Activated naive CD4-positive, alpha-beta T cell (primary cell): ENCODE measurements at places on chromosomes 12 and 14.

- no peak for DNase-seq
These were observed 349.5 kb downstream of the GRIN2B start for GRCh38 chr12:13631873-13632272.

DNA sequence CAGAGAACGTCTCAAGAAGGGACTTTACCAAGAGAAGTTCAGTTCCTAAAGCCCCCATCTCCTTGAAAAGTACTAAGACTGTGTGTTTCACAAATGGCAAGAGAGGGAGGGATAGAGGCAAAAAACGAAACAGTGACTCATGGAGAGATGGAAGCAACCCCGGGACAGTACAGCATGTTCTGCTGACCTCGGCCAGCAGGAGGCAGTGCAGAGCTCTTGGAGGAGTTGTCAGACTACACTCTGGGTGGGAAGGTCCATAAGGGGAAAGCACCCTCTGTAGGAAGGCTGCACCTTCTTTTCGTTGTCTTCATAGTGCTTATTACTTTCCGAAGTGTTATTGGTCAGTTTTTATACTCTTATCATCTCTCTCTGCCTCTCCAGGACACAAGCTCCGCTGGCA, 525.2 kb upstream of the CCDC196 start:
- DNase-seq: peak; percentile 22

- DNase-seq: no peak
These were observed 11.1 kb upstream of the INF2 start for GRCh38 chr14:104678346-104678745.

GRCh38 chr14:94768521-94769390, 1.2 kb downstream of the GSC start:
- no peak for DNase-seq

DNA sequence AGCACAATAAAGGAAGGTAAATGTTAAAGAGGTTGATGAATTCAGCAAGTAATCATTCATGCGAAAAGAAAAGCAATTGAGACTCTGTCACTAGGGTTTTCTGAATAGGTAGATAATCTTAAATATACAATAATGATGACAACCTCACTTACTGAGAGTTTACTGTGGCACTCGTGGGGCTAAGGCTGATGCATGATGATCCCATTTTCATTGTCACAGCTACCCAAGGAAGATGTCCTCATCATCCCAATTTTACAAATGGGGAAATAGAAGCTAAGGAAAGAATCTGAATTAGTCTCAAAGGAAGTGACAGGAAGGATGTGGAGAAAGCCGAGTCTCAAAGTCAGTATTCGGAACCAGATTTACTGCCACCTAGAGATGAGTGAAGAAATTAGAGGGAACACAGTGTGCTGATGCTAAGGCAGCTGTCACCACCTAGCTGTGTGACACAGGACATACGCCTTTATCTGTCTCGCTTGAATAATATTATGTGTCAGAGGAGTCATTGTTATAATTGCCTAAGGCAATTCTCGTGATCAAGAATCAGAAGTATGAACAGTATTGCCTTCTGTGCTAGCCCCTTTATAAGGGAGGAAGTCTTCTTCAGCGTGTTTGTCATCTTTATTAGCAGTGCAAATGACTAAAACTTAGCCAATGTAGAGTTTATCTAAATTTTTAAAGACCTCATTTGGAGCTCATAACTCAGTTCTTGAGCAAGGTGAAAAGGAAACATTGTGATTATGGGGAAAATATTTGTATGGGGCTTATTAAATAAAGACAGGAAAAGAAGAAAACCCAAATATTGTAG, 63.2 kb downstream of the ERGIC2 start:
- peak; percentile 1 for DNase-seq

DNA sequence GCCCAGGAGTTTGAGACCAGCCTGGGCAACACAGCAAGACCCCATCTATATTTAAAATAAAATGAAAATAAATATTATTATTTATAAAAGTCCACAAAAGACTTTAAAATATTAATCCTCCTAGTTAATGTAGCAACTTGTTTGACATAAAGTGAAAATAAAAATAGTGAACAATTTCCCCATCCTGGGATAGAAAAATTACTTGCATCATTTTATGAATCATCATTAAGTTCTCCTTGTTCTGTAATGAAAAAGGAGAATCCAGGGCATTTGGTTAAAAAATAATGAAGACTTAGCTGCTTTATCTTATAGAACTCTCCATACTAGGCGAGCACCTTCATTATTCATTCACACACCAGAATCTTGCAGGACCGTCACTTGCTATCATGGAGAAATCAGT, 66.1 kb downstream of the ELK3 start:
- no peak for DNase-seq

DNA sequence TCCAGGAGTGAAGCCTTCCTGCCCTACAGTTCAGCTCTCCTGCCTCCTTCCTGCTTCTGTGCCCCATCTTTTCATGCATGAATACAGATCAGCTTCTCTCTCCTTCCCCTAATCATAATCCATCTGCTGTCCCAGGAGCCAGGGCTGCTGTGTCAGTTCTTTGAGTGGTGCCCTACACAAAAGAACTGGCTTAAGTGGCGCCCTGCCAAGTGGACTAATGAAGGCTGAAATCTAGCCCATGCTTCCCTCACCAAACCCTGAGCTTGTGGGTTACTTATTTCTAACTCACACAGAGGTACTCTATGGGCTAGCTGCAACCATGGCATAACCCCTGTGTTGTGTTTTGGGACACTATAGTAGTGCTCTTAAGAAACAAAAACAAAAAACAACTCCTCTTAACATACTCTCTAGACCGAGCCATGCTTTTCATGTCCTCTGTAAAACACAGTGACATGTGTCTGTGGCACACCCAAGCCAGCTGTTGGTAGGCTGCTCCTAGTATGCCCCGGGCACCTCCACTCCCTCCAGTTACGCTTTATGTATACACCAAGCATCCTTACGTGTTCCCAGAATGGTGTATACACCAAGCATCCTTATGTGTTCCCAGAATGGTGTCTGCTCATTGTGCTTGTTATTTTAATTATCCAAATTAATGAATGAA, 19.3 kb upstream of the ETV6 start:
- no peak for DNase-seq

- DNase-seq: no peak
These were observed 113.7 kb upstream of the MYF6 start for GRCh38 chr12:80593766-80594165.

DNA sequence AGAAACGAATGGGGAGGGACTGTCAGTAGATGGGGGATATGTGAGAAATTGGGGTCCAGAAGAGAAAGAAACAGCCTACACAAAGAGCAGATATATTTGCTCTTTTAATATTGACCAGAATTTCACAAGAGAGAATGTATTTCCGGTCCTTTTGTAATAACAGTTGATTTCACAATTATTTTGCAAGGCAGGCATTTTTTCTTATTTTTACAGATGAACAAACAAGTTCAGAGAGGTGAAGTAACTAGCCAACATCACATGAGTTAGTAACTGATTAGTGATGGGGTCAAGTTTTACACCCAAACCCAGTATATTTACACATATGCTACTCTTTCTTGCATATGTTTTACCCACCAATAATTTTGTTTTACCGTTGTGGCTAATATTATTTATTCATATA, 188.2 kb downstream of the NAV3 start:
- no peak for DNase-seq
